ENCODE measurements at places on chromosomes 1 and 21.

GRCh38 chr1:59595774-59596173 is 219.0 kb upstream of the HOOK1 start:
- no peaks in the 10 kb centered on the region for H3K36me3 ChIP-seq
- no peaks in the 10 kb centered on the region for H3K4me1 ChIP-seq
- no peaks in the 10 kb centered on the region for H3K27me3 ChIP-seq
- peak overlapping the region; percentile 60 for H3K27ac ChIP-seq
- H3K4me3 ChIP-seq: no peak overlapping the region
- no peak for DNase-seq

DNA sequence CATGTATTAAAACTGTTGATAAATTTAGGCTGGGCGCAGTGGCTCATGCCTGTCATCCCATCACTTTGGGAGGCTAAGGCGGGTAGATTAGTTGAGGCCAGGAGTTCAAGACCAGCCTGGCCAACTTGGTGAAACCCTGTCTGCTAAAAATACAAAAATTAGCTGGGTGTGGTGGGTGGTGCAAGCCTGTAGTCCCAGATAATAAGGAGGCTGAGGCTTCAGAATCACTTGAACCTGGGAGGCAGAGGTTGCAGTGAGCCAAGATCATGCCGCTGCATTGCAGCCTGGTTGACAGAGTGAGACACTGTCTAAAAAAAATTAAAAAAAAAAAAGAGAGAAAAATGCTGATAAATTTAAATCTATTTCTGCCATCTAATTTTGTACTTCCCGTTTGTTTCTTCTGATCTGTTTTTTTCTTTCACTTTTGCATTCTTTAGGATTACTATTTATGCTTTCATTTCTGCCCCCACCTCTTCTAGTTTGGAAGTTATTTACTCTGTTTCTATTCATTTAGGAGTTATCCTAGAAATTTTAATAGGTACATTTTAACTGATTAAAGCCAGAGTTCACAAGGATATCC is 3.2 kb upstream of the DENND1B start:
- H3K27ac ChIP-seq: no peak overlapping the region
- H3K36me3 ChIP-seq: no peaks in the 10 kb centered on the region
- no peaks in the 10 kb centered on the region for H3K4me1 ChIP-seq
- H3K4me3 ChIP-seq: no peak overlapping the region
- DNase-seq: no peak
- H3K27me3 ChIP-seq: no peaks in the 10 kb centered on the region

DNA sequence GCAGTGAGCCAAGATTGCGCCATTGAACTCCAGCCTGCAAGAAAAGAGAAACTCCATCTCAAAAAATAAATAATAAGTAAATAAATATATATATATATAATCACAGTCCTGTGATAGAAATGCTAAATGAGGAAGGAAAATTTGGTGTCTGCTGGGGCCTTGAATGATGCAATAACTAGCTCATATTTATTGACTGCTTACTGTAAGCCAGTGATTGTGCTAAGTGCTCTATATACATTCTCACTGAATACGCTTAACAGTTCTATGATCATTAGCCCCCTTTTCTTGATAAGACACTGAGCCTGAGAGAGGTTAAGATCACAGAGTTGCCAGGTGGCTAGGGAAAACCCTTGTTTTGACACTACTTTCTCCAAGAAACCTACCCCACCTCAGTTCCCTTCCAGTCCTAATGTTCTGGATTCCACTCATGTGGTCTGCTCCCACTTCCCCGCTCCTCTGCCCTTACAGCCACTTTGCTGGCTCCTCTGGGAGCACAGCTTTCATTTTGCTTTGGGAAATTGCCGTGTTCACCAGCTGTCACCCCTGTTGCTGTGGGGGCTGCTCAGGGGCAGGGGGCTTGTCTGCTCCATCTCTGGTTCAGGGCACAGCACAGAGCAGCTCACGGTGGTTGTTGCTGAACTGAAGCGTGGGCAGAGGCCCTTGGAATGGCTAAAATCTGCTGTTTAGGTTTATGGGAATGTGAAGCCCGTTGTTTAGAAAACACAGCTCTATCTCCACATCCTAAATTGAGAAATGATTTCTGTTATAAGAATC is 2.5 kb upstream of the BMP8A start:
- no peak for DNase-seq
- H3K27me3 ChIP-seq: no peaks in the 10 kb centered on the region
- no peaks in the 10 kb centered on the region for H3K4me1 ChIP-seq
- no peak overlapping the region for H3K27ac ChIP-seq

DNA sequence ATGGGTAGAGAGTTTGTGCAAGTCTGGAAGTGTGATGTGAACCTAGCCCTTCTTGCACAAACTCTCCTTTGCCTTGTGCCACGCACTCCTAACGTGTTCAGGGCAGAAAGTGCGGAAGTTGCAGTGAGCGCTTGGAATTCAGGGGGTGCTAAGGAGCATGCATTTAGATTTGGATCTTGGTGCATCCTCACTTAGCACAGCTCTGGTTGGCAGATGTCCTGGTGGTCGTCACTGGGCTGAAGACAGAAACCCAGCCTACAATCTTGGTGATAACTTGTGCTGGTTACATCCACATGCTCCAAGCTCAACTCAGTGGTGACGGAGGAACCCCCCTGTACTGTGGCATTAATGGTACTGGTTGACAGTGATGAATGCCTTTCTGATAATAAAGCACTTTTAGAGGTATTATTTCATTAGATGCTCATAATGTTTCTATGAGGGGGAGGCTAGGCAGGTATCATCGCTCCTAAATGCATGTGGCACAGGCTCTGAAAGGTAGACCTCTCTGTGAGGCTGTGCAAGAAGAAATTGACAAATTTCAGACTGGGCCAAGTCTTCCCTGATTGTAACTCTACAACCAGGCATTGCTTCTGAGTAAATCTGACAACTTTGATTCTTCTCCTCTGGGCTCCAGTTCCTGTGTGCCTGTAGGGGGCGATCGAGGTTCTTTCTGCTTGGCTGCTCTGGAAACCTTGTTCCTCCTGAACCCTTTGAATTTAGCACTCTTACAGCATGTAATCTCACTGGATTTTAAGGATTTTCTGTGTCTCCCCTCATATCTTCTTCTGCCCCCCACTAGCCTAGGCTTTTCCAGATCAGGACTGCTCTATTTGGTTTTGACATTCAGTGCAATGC is 40.6 kb downstream of the MAPKAPK2 start:
- DNase-seq: no peak
- H3K4me1 ChIP-seq: no peaks in the 10 kb centered on the region
- H3K27me3 ChIP-seq: no peaks in the 10 kb centered on the region
- H3K27ac ChIP-seq: no peak overlapping the region

- no peaks in the 10 kb centered on the region for H3K36me3 ChIP-seq
- H3K4me3 ChIP-seq: no peak overlapping the region
- H3K4me1 ChIP-seq: no peaks in the 10 kb centered on the region
Measured at GRCh38 chr21:39082656-39083376, 100.4 kb downstream of the PSMG1 start.

- H3K27me3 ChIP-seq: no peaks in the 10 kb centered on the region
- peak overlapping the region; percentile 82 for H3K27ac ChIP-seq
- peak; percentile 20 for DNase-seq
- H3K36me3 ChIP-seq: no peaks in the 10 kb centered on the region
- peak overlapping the region; percentile 98 for H3K4me3 ChIP-seq
- H3K4me1 ChIP-seq: no peaks in the 10 kb centered on the region
Measured at GRCh38 chr1:109040989-109041620, 797 bp downstream of the WDR47 start.

- DNase-seq: no peak
- H3K27ac ChIP-seq: no peak overlapping the region
- H3K36me3 ChIP-seq: no peaks in the 10 kb centered on the region
- no peak overlapping the region for H3K4me3 ChIP-seq
Measured at GRCh38 chr1:201142011-201142848, 12.0 kb downstream of the TMEM9 start.

GRCh38 chr1:9260059-9260766 is 25.6 kb downstream of the H6PD start:
- H3K4me3 ChIP-seq: no peak overlapping the region
- no peak overlapping the region for H3K27ac ChIP-seq
- no peaks in the 10 kb centered on the region for H3K36me3 ChIP-seq
- DNase-seq: no peak

- no peak for DNase-seq
- no peaks in the 10 kb centered on the region for H3K4me1 ChIP-seq
- no peak overlapping the region for H3K27ac ChIP-seq
- H3K27me3 ChIP-seq: no peaks in the 10 kb centered on the region
- H3K4me3 ChIP-seq: no peak overlapping the region
Measured at GRCh38 chr1:93821423-93822144, 57.4 kb downstream of the DNTTIP2 start.

DNA sequence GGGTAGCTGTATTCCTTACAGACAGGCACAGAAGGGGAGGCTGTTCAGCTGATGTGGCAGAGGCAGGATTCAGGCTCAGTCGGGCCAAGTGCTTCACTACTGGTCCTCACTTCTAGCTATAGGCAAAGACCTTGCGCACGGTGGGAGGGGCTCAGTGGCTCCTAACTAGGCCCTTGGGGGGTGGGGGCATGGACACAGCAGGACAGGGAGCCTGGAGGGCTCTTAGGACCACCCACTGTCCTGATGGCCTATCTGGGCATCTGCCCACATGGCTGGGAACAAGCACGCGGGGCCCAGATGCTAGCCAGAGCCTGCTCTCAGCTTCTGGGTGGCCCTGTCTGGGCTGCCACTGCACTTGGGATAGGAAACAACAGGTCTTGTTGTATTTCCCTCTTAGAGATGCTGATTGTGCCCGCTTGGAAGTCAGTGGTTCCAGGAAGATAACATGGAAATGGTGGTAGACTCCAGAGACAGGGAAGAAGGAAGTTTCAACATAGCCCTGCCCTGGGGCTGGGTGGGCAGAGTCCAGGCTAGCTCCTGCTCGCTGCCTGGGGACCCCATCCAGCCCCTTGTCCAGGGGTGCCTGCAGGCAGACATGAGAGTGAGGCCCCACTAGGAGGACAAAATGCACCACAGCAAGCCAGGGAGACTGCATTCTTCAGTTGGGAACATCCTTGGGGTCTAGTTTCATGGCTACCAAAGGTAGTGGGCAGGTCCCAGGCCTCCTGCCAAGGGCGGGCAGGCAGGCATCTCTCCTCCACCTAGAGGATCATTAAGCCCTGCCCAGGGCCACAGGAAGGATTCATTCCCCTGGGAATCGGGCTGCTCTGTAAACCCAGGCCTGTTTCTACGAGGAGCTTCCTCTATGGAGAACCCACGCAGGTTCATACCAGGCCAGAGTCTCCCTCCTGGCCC is 102.5 kb downstream of the BCAR3 start:
- no peak for DNase-seq
- H3K36me3 ChIP-seq: no peaks in the 10 kb centered on the region
- H3K27me3 ChIP-seq: no peaks in the 10 kb centered on the region
- peak overlapping the region; percentile 76 for H3K27ac ChIP-seq

DNA sequence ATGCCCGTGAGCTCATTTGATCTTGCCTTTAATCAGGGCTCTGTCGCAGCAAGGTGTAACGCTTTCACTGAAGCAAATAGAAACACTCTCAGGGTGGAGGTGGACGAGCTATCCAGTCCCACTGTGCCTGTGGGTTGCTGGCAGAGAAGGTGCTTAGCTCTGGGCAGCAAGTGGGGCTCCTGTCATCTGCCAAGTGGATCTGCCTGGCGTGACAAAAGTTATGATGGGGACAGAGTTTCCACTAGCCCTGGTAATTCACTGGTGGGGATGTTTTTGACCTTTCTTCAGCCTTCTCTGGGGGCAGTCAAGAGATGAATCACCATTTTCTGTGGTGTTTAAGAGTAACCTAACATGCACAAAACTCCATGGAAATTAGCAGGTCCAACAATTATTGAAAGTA is 71.3 kb upstream of the EDEM3 start:
- DNase-seq: no peak
- H3K4me3 ChIP-seq: no peak overlapping the region
- H3K36me3 ChIP-seq: no peaks in the 10 kb centered on the region

- no peaks in the 10 kb centered on the region for H3K4me1 ChIP-seq
- H3K27ac ChIP-seq: peak overlapping the region; percentile 5
- DNase-seq: peak; percentile 18
Measured at GRCh38 chr21:46119637-46120271, 21.8 kb downstream of the COL6A2 start.

GRCh38 chr1:96372881-96373280 is 348.7 kb upstream of the PTBP2 start:
- DNase-seq: no peak
- H3K36me3 ChIP-seq: no peaks in the 10 kb centered on the region
- H3K27ac ChIP-seq: no peak overlapping the region
- H3K4me1 ChIP-seq: no peaks in the 10 kb centered on the region

- no peaks in the 10 kb centered on the region for H3K4me1 ChIP-seq
- H3K36me3 ChIP-seq: no peaks in the 10 kb centered on the region
- H3K27ac ChIP-seq: no peak overlapping the region
- no peak for DNase-seq
- no peaks in the 10 kb centered on the region for H3K27me3 ChIP-seq
- H3K4me3 ChIP-seq: no peak overlapping the region
Measured at GRCh38 chr1:75067975-75068374, 66.2 kb upstream of the LHX8 start.

Data from uterus (tissue), 4 donors.